ENCODE measurements at places on chromosomes 1 and 21.

GRCh38 chr21:45590246-45590725, 48.0 kb upstream of the SLC19A1 start:
- peak; percentile 25 for DNase-seq

GRCh38 chr1:230206976-230207375, 139.9 kb downstream of the GALNT2 start:
- no peak for DNase-seq

GRCh38 chr1:89363638-89364536, at the start of gene GBP6:
TSS of gene GBP6 (plus strand) at chr1:89364059. CDS start at chr1:89368552, 4,493 bp downstream.
- no peak for DNase-seq

- DNase-seq, result no peak
Observed at GRCh38 chr1:220455559-220455958, 72.4 kb upstream of the MARK1 start.

DNA sequence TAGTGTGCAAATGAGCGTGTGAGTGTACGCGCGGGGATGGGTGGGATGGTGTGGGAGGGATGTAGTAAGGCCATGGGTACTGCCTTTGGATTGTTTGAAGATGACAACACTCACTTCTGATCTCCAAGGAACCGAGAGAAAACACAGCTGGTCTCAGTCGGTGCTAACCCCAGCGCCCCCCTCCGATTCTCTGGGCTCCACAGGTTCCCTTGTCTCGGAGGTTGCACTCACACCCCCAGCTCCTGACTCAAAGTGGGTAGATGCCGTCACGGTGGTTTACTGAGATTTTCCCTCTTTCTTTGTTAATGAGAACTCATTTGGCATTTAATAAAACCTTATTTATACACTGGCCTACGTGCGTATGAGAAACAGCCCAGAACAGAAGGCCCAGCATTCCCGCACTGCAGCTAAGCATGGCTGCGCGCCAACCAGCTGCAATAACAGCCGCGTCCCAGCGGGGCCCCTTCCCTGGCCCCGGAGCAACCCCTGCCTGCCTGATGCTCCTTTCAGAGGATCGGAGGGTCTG, 25.8 kb downstream of the ABCA4 start:
- DNase-seq, result no peak

DNA sequence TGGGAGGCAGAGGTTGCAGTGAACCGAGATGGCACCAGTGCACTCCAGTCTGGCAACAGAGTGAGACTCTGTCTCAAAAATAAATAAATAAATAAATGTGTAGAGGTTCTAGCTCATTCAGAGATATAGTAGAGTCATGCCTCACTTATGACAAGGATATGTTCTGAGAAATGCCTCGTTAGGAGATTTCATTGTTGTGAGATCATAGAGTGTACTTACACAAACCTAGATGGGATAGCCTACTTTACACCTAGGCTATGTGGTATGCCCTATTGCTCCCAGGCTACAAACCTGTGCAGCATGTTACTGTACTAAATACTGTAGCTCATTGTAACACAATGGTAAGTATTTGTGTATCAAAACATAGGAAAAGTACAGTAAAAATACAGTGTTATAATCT, 155.3 kb upstream of the JUN start:
- DNase-seq, result no peak

DNA sequence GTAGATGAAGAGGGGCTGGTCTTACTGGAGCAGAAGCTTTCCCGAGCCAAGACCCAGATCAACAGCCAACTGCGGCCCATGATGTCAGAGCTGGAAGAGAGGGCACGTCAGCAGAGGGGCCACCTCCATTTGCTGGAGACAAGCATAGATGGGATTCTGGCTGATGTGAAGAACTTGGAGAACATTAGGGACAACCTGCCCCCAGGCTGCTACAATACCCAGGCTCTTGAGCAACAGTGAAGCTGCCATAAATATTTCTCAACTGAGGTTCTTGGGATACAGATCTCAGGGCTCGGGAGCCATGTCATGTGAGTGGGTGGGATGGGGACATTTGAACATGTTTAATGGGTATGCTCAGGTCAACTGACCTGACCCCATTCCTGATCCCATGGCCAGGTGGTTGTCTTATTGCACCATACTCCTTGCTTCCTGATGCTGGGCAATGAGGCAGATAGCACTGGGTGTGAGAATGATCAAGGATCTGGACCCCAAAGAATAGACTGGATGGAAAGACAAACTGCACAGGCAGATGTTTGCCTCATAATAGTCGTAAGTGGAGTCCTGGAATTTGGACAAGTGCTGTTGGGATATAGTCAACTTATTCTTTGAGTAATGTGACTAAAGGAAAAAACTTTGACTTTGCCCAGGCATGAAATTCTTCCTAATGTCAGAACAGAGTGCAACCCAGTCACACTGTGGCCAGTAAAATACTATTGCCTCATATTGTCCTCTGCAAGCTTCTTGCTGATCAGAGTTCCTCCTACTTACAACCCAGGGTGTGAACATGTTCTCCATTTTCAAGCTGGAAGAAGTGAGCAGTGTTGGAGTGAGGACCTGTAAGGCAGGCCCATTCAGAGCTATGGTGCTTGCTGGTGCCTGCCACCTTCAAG, 57.3 kb downstream of the LAMC2 start:
- DNase-seq, result peak; percentile 63

DNA sequence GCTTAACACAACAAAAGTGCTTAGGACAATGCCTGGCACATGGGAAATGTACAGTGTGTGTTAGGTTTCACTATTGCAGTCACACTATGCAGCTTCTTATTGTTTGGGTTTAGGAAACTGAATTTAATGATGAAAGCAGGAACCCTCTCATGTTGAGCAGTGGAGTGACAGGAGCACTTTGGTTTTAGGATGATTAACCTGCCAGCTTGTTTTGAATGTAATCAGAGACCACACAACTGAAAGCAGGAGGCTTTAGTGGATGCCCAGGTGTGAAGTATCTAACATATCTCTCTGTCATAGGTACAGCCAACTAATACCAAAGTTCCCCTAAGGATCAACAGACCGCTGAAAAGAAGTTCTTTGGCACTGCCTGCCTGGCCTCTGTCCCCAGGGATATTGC, 406.9 kb upstream of the USP24 start:
- no peak for DNase-seq

- no peak for DNase-seq
Observed at GRCh38 chr1:205690122-205690756, 9.9 kb upstream of the SLC45A3 start.
